Non-pigmented ciliary epithelial cell (primary cell): ENCODE measurements at places on chromosomes 16 and 17.

GRCh38 chr17:73480740-73481139 is 163.5 kb downstream of the SDK2 start:
- DNase-seq: no peak

DNA sequence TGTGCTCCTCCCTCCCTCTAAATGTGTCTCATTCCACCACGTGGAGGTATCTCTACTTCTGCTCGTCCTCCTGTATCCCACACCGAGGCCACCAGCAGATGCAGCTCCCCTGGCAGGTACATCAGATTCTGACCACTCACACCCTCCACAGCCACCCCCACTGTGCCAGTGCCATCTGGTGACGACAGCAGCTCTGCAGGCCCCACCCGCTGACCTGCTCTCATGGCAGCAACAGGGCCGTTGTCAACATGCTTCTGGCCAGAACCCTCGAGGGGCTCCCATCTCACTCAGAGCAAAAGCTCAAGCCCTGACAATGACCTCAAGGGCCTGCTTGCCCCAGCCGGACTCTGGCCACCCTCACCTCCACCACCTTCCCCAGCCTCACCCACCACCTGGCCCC is 93.4 kb downstream of the AMFR start:
- no peak for DNase-seq

GRCh38 chr17:43367737-43368242 is 31.0 kb upstream of the ARL4D start:
- no peak for DNase-seq

- no peak for DNase-seq
Observed at GRCh38 chr17:77831474-77832179, 126.9 kb upstream of the TNRC6C start.

DNA sequence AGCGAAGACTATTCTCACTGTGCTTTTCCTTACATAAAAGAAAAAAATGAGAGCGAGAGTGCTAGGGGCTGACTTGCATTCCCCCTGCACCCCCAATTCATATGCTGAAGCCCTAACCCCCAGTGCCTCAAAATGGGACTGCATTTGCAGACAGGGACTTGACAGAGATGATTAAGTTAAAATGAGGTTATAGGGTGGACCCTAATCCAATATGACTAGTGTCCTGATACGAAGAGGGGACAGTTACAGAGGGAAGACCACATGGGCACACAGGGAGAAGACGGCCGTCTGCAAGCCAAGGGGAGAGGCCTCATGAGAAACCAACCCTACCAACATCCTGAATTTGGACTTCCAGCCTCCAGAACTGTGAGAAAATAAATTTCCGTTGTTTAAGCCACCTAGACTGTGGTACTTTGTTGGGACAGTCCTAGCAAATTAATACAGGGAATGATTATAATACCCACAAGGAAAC is 1.6 kb upstream of the TMEM220 start:
- DNase-seq: no peak

- no peak for DNase-seq
Observed at GRCh38 chr17:48457080-48457836, 27.2 kb upstream of the SKAP1 start.

GRCh38 chr17:74326506-74326905 is 480 bp downstream of the KIF19 start:
- no peak for DNase-seq

GRCh38 chr16:9528511-9529079 is 437.2 kb downstream of the HAPSTR1 start:
- no peak for DNase-seq

- DNase-seq: no peak
Observed at GRCh38 chr16:21598701-21599121, 666 bp upstream of the METTL9 start.

- DNase-seq: no peak
Observed at GRCh38 chr17:249236-249993, 68.0 kb upstream of the DOC2B start.

DNA sequence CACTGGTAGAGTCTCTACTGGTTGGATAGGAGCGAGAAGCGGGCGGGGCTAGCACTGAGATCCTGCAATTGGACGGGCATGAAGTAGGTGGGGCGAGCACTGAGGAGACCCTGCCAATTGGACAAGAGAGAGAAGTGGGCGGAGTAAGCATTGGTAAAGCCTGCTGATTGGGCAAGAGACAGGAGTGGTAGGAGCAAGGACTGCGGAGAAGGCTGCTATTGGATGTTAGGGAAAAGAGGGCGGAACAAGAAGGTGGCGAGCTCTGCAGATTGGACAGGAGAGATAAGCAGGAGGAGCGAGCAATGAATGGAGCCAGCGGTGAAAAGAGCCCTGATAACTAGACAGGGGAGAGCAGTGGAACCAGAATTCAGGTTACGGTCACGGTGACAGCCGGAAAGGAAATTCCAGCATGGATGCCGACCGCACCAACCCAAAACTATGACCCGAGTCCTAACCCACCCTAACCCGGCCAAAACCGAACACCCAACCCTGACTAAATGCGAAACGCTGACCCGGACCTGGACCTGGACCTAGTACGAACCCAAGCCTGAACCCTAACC is 4.8 kb downstream of the SCGB1C2 start:
- DNase-seq: peak; percentile 2

DNA sequence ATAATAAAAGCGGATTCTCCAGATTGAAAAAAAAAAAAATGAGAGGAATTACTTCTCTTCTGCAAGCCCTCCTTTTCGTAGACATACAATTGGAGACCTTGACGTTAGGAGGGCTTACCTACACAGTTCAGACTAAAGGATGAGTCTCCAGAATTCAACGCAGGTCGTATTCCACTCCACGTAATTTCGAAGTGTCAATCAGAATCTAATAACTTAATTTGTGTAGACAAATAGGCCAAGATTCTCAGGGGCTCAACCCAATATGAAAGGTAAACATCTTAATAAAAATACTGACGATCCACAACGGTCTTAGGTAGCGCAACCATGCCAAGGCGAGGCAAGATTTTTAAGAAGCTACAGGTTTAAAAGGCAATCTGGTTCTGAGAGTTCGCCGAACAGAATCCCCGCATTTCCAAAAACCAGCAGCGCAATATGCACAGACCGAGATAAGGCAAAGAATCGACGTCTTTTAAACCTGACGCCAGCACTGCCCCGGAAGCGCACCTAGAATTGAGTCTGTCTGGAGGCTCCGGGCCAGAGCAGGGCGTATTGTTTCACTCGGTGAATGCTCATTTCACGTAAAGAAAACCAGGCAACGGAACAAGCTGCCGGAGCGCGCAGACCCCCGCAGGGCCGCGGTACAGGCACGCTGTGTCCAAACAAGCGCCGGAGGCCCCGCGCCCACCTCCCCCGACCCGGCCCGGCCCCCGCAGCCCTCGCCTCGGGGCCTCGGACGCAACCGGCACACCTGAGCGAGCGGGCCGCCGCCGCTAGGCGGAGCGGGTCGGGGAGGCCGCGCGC is 623 bp downstream of the MBTPS1 start:
- DNase-seq: no peak
